ENCODE measurements at places on chromosomes 2 and 18.
A peak's percentile ranks its signal among the peaks of the same experiment; 100 is the strongest.

- DNase-seq = no peak
Observed at GRCh38 chr2:208255557-208256106, 761 bp upstream of the IDH1 start.

DNA sequence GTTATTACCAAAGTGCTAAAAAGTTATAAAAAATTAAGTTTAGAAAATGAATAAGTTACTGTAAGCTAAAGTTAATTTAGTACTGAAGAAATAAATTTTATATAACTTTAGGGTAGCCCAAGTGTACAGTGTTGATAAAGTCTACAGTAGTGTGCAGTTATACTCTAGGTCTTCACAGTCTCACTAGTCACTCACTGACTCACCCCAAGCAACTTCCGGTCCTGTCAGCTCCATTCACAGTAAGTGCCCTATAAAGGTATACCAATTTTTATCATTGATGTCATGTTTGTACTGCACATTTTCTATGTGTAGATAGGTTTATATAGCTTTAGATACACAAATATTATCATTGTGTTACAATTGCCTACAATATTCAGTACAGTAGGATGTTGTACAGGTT lies 518.3 kb upstream of the PIK3C3 start:
- DNase-seq = no peak

DNA sequence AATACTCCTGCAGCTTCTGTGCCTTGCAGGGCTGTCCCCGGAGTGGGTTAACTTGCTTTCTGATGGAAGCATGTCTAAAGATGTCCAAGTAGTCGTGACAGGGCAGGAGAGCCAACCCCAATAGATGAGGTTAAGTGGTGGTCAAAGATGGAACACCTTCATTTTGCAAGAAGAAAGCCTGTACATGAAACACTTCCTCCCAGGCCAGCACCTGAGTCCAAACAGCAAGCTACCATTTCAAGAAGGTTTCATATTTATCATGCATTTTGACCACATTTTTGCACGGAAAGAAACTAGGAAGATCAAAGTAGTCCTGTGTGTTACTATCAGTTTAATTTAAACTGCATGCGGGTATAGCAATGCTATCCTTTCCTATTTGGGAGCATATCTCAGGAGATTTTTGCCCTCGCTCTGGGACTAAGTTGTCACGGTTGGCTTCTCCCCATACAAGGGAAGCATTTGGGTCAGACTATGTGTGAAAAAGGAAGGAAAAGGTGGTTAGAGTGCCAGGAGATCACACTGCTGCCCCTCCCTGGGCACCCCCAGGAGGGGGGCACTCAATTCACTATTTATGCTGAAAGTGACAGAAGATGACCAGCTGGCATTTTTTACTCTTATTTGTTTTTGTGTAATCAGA lies 187.6 kb downstream of the ZNF521 start:
- no peak for DNase-seq

DNA sequence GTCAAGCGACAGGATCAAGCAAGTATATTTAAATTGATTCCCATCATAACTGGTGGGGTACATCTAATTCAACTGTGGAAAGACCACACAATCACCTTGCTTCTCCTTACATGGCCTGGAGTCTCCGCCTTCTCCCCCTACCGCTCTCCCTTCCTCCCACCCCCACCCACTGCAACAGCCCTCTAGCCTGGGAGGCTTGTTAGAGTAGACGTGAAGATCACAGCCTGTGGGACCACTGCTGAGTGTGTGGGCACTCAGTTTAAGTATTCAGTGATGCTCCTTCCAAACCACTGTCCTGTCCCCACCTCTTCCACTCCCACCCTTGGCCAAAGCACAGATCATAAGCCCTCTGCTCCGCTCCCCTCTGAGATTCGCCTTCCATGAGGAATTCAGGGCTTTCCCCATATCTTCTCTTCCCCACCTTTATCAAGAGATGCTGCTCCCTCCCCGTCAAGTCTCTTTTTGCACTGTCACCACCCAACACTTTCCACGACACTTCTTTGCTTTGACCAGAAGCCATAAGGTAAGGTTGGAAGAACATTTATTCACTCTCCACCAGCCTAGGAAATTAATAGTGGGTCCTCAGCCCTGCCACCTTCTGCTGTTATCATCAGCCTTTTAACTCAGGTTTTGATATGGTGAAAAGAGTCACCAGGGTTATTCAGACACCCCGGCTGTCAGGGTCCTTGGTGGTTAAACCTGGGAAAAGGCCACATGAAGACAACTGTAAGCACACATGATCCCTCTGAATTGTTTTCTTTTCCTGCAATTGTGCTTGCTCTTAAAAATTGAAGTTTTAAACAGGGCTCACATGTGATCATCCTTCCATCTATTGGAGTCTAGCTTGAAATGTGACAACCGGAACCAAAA lies 1.7 kb downstream of the METTL4 start:
- no peak for DNase-seq

GRCh38 chr18:58087928-58088690 lies 44.1 kb downstream of the NEDD4L start:
- DNase-seq = no peak

DNA sequence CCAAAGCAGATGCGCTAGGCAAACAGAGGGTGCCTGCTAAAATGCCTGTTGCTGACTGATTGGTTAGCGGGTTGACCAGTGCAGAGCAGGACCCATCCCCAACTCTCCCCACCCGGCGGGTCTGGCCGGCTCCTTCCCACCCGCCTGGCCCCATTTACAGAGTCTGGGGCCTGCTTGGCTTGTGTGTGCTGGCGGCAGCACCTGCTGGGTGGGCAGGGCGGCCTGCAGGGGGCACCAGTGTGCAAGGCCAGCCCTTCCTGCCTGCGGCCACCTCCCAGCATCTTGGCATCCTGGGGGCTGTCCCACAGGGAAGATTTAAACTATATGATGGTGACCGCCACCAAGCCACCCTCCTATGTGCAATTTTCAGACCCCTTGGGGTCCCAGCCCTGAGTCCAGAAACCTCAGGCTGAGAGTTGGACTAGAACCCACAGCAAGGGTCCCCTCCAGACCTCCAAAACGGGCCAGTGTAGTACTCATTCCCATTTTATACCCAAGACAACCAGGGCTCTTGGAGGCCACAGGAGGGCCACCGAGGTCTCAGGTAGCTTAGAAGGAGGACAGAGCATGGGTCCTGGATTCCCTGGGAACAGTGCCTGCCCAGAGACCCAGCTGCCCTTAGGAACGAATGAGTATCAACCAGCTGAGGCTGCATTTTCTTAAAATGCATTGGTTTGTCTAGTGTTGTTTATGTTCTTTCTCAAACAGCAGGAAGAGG lies 173.6 kb downstream of the SMAD7 start:
- DNase-seq = peak; percentile 34

- no peak for DNase-seq
Observed at GRCh38 chr2:8058652-8059051, 623.2 kb upstream of the ID2 start.

DNA sequence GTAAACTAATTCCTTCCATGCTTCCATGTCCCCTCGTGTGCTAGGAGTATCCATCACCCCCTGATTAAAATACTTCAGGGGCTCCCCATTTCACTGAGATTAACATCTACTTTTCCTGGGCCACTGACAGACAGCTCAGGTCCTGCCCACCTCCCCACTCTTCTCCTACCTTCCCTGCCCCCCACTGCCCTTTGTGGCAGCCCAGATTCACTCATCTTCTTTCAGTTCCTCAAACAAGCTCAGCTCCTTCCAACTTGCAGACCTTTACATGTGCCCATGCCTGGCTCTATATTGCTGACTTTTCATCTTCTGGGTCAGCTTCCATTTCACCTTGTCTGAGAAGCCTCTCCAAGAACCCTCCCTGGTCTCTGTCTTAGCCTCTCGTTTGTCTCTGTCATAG lies 12.0 kb downstream of the RUFY4 start:
- DNase-seq = no peak

DNA sequence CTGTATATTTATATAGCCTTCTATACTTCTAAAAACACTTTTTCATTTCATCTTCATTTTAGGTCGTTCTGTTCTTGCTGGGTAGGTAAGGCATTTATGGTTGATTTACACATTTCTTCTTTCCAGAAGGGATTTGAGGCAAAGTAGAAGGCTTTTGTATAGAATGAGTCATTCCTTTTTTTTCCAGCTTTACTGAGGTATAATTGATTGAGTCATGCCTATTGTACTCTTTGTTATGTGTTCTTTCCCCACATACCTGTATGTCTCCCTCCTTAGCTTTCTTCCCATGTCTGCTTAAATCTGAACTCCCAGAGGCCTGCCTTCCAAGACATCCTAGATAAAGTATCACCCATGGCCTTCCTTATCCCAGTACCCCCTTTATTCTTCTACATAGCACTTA lies 4.8 kb upstream of the CDC42EP3 start:
- no peak for DNase-seq

DNA sequence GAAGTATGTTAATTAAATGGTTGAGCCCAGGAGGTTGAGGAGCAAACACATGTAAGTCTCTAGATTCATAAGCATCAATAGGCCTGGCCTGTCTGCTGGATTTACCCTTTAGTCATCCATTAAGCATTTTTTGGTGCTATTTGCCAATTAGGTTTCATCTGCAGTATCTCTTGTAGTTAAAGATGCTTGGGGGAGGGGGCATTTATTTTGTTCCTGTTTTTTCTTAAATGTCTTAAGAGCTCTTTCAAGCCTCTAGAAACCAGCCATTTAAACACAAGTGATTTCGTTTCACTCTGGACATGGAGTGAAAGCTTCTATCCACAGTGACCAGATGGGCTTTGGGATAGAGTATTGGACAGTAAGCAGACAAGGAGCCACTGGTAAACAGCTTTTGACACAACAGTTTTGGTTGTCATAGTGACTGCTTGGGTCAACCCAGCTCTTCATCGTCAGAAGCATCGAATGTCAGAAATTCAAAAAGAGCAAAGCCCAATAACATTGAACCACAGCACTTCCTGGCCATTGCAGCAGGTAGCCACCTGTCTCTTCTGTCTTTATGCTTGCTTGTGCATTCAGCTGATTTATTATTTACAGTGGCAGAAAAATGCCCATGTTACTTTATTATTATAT lies 4.9 kb downstream of the QPCT start:
- DNase-seq = peak; percentile 72

DNA sequence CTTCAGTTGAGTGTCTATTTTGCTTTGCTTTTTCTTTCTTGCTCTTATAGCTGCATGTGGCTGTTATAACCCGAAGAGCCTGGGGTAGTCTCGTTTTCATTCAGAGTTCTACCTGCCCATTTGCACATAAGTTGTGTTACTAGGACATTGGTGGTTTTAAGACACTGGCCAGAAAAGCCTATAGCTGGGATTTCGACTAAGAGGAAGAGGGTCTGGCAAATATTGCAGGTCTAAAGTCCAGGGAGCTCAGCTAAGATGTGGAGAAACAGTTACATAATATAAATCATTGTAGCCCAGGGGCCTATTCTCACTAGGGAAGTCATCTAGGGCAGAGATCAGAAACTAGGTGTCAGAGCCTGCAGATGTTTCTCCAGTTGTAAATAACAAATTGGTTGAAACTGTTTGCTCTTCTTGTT lies 120.8 kb downstream of the BABAM2 start:
- DNase-seq = no peak

DNA sequence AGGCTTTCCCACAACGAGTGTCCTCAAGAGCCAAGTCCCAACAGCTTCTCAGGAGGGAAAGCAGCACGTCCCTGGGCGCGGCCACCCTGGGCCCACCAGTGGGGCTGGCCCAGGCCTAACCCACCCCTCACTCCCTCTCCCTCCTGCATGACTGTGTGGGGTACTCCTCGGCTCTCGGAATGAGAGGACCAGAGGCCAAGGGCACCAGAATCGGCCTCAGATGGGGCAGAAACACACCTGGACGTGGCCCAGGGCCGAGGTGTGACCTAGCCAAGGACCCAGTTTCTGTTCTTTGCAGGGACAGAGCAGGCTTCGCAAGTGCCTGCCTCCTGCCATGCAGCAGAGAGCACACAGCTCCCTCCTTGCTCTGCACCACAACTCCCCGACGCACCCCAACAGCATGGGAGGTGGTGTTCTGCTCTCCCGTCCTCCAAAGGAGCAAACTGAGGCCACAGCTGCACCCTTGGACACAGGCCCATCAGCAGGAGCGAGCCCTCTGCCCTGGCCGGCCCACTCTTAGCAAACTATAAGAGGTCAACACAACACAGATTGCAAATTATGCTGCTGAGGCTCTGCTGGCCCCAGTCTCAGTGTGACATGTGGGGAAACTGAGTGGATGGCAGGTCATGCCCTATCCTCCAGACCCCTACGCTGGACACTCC lies 19.7 kb downstream of the HS6ST1 start:
- no peak for DNase-seq

DNA sequence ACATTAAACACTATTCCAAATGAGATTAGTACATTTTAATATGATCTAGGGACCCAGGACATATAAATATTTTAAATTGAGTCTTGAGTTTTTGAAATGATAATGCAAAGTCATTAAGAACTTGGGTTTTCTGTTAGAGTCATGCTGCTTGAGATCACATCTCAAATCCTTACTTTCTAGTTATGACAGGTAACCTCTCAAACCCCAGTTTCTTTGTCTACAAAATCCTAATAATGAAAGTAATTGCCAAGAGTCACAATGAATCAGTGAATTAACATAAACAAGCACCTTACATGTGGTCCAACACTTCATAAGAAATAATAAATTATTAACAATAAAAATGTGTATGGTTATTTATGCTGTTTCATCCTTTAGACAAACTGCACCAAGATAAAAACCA lies 607.6 kb downstream of the LRP1B start:
- DNase-seq = no peak

- DNase-seq = no peak
Observed at GRCh38 chr18:80253871-80254492, 6.7 kb upstream of the PARD6G start.

DNA sequence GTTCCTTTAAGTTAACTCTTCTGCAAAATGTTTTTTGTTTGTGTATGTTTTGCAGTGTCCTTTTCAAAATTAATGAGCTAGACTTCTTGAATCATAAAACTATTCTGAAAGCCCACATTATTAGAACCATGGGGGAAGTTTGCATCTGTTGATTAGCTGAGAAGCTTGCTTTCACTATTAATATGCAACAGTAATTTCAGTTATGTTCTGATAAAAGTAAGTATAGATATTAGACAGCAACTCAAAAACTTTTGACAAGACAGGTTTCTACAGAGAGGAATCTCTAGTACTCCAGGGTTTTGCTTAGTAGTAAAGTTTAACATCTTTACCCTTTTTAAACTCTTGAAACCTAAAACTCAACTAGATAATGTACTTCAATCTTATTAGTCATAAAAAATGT lies 147.8 kb downstream of the UBE2E3 start:
- no peak for DNase-seq

- DNase-seq = no peak
Observed at GRCh38 chr2:15733867-15734673, 142.4 kb downstream of the DDX1 start.

DNA sequence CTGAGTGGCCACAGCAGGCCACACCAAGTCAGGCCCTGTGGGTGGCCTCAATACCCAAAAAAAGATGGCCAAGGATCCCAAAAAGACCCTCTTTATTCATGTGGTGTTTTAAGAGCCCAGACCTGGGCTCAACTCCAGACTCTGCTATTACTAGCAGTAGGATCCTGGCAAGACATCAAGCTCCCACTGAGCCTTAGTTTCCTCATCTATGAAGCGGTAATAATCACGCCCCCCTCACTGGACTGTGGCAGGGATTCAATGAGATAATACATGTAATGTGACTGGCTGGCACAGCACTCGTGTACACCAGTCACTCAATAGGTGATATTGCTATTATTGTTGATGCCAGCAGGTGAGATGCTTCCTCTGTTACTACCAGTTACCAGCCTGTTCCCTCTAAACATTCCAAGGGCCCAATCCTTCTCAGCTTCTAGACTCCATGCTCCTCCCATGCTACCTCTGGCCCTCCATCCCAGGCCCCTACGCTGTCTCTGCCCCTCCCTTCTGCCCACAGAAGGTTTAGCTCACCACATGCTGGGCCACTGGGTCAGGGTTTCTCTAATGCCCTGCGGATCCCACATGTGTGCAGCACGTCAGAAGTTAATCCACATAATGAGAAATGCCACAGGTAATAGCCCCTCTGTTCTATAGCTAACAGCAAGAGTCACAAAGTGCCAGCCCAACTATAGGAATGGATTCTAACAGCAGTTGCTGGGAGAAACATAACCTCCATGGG lies 51.2 kb downstream of the SLC4A5 start:
- no peak for DNase-seq

Measured in NCI-H748 treated with DMSO at 0.1 percent for 48 hours (cell line).